Neural crest cell (in vitro differentiated cells): ENCODE measurements at places on chromosomes 5 and 9.

DNA sequence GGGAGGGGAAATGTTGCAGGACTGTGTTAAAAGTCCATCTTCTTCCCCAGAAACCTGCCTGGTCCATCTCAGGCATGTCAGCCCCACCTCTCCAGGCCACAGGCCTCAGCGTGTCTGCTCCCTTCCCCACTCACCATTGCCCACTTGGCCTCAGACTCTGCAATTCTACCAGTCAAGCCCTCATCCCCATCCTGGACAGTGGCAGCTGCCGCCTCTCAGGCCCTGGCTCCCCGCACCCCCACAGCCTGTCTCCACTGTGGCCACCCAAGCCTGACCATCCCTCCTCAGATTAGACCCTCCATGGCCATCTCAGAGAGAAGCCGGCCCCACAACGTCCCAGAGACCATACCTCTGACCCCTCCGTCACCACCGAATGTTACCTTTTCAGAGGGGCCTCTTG lies 89.9 kb downstream of the BARX1 start:
- DNase-seq, result no peak

GRCh38 chr9:85511746-85512145 lies 230.0 kb downstream of the AGTPBP1 start:
- DNase-seq, result no peak

DNA sequence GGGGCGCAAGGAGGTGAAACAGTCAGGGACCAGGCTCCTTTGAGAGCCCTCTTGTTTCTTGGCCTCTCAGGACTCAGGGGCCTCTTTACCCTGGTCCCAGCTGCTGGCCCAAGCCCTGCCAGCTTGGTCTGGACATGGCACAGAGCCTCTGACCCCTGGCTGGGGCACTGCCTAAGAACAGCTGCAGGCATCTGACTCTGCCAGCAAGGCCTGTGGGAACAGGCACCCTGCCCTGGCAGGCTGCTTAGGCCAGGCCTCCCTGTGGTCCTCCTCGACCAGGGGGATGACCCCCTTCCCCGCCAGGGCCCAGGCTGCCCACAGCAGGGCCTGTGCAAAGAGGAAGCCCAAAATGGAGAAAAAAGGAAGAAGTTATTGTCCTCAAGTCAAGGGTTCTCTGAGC lies 25.5 kb downstream of the OLFML2A start:
- no peak for DNase-seq

- no peak for DNase-seq
Measured at GRCh38 chr5:87383216-87383615, 29.5 kb downstream of the CCNH start.

DNA sequence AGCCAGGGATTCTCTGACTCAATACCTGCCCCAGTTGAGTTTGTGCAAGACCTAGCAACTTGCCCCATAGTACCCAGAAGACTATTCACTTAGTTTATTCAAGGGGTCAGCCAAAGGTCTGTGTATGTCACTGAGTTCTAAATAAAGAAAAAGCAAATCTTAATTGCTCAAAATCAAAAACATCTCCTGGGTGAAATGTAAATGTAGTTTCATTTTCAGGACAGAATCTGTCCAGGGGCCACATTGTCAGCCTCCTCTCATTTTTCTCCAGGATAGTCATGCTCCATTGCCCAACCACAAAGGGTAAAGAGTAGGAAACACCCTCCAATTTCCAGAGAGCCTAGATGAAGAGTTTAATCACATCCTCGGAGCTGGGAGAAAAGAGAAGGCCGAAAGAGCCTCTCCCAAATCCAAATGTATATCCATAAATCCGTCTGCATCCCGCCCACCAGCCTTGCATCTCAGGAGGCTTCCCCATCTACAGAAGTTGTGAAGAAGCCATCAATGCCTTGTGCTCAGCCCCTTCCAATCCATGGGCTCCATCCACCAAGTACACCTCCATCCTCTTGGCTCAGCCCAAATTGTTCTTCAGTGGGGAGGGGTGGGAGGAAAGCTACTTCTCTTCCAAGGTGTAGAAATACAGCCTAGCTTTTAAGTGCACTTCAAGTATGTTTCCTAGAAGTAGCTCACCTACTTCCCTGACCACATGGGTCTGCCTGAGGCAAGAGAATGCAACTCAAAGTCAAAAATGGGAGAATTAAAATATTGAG lies 26.9 kb downstream of the ADAM19 start:
- DNase-seq, result no peak

- DNase-seq, result no peak
Measured at GRCh38 chr9:110971234-110971633, 67.0 kb downstream of the LPAR1 start.

DNA sequence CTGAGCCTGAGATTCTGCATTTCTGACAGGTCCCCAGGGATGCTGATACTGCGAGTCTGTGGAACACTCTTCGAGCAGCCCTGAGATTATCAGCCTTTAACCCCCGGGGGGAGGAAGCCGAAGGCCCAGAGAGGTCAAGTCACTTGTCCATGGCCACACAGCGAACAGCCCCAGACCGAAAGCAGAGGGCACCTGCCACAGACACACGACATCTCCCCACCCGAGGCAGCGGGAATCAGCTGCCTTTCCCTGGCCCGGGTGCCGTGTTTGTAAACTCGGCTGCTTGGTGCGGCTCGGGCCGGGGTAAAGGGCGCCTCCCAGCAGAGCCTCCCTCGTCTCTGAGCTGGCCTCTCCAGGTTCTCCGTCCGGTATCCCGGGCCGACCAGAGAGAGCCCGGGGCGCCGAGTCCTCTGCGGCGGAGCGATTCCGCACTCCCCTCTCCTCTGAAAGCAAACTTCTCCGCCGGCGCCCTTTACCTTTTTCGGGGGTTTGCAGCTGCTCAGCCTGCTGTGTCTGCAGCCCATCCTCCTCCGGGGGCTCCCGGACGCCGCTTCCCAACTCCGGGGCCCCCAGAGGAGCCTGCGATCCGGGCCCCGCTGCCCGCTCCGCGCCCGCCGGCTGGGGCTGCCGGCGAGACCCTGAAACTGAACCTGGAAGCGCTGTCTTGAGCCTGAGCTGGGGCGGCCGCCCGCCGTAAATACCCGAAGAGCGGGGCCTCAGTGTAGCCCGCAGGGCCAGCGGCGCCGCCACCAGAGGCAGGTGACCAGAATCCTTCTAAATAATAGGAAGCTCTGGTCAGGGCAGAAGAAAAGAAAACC lies at the start of gene CCDC69:
Gene CCDC69 (minus strand): TSS at position 646 of the 818 bp plus-strand sequence. CDS start 122 bp downstream, at position 524.
- DNase-seq, result peak; percentile 69

DNA sequence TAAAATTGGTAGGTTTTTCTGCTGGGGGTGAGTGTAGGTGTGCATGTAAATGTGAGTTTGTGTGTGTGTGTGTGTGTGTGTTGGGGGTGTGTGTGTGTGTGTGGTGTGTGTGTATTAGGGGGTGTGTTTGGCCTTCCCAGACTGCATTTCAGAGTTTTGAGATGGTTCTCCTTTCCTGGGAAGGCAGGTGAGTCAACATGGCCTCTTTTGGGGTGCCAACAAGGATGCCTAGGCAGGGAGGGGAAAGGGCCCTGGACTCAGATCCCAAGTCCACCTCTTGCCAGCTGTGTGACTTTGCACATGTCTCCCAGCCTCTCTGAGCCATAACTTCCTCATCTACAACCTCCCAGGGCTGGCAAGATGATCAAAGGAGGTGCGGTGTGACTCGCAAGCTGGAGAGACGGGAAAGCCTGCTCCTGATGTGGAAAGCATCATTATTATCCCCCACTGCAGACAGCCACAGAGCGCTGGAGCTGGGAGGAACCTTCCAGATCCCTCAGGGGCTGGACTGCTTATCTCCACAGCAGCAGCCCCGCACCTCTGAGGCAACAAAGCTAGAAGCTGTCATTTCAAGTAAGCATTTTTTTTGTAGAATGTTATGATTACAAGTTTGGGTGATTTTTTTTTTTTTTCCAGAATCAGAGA lies 63.5 kb upstream of the TBC1D2 start:
- no peak for DNase-seq

- no peak for DNase-seq
Measured at GRCh38 chr9:110443146-110443865, 105.6 kb upstream of the TXNDC8 start.
